NCI-H2029 treated with DMSO at 0.1 percent for 48 hours (cell line): ENCODE measurements at places on chromosomes 16 and 17.

GRCh38 chr17:7883781-7884386 lies 4.7 kb upstream of the CHD3 start:
- no peak for DNase-seq

DNA sequence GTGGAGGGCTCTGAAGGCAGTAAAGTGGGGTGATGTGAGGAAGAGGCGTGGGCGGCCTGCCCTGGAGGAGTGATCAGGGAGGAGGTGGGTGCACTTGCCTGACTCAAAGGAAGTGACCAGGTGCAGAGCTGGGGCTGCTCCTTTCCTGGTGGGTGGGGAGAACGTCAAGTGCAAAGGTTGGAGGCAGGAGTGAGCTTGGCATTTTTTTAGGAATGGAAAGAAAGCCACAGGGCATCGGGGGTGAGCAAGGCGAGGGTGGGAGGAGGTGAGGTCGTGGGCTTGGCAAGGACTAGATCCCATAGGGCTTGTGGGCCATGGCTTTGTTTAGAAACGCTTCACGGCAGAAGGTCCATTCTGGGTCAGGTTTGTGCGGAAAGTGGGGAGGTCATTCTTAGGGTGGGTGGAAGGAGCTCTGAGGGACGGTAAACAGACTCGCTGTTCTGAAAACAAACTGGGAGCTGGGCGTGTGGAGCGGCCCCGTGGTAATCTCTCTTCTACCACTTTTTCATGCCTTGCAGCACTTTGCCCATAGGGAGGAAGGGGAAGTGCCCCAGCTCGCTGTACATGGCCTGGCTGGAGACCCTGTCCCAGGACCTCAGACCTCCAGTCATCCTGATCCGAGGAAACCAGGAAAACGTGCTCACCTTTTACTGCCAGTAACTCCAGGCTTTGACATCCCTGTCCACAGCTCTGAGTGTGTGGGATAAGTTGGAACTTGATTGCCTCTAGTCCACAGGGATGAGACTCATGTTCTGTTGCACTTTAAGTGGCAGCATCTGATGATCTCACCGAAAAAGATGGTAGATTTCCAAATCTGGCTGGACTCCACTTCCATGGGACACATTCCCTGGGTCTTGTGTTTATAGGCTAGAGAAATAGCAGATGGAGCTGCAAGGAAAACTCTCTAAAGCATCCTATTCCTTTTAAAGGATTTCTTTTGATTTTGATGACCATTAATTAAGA lies 18.9 kb upstream of the HERPUD1 start:
- no peak for DNase-seq

- no peak for DNase-seq
These were observed 4.2 kb downstream of the FBRS start for GRCh38 chr16:30662449-30662848.

DNA sequence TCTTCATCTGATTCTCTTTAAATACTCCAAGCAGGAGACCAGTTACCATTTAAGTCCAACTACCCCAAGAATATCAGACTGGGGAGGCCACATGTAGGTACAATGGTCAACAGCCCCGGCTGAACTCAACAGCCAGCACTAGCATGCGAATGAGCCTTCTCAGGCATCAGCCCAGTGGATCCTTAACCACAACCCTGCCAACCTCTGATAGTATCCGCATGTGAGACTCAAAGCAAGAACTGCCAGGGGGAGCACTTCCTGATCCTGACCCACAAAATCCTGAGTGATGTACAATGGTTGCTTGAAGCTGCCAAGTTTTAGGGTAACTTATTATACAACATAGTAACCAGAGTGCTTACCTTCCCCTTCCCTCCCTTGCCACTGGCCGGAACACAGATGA lies 4.0 kb downstream of the PYY start:
- no peak for DNase-seq

GRCh38 chr16:72764015-72764654 lies 283.8 kb downstream of the ZFHX3 start:
- DNase-seq = no peak

DNA sequence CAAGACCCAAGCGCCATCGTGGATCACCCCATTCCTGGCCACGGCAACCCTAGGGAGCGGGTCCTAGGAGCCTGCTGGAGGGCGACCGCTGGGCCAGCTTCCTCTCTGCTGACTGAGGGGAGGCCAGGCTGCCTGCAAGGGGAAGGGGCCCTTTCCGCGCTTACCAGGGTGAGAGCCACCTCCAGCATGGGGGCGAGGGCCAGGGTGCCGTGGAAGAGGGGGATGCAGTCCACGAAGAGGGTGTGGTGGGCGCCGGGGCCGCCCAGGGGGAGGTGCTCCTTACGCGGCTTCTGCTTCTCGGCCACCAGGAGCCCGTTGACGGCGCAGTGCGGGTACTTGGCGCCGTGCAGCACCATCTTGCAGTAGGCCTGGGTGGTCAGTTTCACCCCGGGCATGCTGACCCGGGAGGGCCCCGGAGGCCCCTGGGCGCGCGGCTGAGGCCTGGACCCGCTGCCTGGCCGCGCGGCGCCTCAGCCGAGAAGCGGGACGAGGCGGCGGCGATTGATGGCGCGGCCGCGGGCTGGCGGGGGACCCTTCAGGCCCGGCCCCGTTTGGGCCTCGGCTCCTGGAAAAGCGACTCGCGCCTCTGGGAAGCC lies 345 bp downstream of the EMC8 start:
- DNase-seq = no peak

GRCh38 chr17:61469474-61469873 lies 17.3 kb downstream of the TBX4 start:
- no peak for DNase-seq

GRCh38 chr16:57000271-57001025 lies 11.1 kb downstream of the NLRC5 start:
- no peak for DNase-seq

DNA sequence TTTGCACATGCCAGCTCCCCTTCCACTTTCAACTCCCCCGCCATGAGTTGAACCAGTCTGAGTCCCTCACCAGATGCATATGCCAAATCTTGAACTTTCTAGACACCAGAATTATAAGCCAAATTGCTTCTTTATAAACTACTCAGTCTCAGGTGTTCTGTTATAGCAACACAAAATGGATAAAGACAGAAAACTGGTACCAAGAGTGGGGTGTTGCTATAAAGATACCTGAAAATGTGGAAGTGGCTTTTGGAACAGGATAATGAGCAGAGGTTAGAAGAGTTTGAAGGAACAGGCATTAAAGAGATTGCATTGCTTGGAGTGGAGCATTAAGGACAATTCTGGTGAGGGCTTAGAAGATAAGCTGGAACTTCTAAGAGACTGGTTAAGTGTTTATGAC lies 17.2 kb upstream of the CACNG5 start:
- DNase-seq = no peak

- no peak for DNase-seq
These were observed 1.3 kb upstream of the FAM83G start for GRCh38 chr17:19005789-19006430.

DNA sequence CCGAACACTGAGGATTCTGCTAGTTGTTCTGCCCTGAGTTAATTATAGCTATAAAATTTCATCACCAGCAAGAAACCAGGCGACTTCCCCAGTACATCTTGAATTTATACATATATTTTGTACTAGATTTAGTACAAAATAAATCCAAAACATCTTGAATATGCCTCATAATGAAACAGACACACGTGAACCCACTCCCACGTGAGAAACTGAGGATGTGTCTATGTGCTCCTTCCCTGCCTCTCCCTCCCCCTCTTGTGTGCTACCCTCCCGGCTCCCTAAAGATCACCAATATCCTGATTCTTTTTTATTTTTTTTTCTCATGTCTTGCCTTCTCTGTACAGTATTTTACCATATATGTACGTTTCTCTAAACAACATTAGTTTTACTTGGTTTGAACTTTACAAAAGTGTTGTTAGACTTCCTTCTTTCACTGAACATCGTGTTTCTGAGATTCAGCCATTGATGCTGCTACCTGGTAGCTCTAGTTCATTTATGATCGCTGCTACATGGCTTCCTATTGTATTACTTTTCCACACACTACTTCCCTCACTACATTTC lies 1.1 kb upstream of the LCMT1 start:
- DNase-seq = no peak

GRCh38 chr16:48155926-48156789 lies at the start of gene ABCC12:
TSS of gene ABCC12 (minus strand) at chr16:48155993. CDS start at chr16:48146424, 9,569 bp downstream.
- no peak for DNase-seq

DNA sequence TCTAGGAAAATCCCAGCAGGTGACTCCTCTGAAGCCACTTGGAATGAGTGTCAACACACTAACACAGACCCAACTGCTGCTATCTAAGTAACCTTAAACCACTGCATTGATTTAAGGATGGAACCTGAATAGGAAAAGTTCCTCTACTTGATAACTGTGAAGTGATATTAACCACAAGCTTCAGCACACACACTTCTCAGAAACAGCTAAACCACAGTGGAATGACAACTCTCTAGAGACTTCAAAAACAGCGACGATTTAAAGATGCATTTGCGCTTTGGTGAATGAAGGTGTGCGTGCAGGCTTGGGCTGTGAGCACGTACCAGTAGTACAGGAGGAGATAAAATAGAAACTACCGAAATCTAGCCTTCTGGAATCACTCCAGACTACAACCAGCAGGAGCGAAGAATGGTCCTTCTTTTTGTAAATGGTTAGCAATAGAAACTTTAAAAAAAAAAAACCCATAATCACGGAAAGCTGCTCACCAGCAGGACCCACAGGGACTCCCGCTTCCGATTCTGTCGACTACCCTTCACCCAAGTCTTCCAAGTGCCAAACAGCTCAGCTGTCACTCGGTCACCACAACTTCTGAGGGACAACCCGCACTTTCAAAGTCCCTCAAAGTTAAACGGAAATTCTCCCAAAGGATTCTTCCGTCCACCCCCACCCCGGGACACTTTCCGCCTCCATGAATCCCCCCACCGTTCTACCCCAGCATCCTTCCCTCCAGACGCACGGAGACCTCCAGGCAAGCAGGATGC lies 137.7 kb upstream of the CORO6 start:
- no peak for DNase-seq

DNA sequence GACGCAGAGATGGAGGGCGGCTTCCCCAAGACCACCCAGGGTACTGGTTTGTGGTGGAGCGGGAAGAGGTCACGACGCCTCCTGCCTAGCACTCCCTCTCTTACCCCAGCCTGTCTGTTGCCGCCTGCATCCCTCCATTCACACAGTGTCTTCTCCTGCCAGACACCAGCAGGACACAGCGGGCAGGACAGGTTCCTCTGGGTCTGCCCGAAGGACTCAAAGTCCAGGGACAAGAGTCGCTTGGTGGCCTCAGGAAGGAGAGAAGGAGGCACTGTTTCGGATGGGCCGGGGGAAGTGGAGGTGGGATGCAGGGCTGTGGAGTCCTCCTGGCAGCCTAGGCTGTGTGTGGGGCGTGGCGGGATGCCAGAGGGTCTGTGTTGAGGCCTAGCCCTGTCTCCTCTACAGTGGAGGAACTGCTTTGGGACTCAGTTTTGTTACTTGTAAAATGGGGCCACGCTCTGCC lies 19.6 kb upstream of the TNS4 start:
- no peak for DNase-seq

DNA sequence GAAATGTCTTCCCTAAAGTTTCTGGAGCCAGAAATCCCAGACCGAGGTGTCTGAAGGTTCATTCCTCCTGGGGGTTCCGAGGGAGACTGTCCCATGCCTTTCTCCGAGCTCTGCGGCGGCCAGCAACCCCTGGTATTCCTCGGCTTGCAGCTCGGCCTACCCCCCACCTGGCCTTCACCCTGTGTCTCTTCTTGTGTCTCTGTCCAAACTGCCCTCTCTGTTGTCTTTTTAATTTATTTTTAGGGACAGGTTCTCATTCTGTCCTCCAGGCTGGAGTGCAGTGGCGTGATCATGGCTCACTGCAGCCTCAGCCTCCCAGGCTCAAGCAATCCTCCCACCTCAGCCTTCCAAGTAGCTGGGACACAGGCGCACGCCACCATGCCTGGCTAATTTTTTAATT lies 211.7 kb downstream of the SEC14L1 start:
- DNase-seq = no peak

- DNase-seq = no peak
These were observed 3.5 kb upstream of the CDH11 start for GRCh38 chr16:65125322-65125721.

DNA sequence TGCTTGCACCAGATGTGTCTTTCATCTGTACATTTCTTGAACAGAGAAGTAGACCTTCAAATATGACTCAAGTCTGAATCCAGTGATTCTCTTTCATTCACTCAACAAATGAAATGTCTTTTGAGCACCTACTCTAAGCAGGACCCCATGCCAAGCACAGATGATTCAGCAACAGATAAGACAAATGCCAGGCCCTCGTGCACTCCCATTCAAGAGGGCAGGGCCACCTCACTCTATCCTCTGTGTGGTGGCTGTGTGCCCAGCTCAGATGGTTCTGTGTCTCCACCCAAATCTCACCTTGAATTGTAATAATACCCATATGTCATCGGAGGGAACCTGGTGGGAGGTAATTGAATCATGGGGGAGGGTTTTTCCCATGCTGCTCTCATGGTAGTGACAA lies 74.1 kb upstream of the NKD1 start:
- peak; percentile 22 for DNase-seq

DNA sequence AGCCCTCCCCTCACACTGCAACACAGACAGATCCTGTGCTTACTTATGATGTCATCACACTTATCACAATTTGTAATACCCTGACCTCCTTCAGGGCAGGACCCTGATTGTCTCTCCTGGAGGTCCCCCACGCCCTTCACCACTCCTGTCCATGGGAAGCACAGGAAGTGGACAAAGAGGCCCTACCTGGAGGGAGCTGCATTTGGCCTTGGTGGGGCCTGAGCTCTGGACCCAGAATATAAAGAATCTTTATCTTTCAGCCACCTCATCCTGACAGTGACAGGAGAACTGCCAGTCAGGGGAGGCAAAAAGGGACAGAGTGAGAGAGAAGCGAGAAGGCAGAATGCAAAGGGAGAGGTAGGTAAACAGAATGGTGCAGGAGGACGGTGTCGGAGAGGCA lies 303.4 kb upstream of the N4BP1 start:
- no peak for DNase-seq

DNA sequence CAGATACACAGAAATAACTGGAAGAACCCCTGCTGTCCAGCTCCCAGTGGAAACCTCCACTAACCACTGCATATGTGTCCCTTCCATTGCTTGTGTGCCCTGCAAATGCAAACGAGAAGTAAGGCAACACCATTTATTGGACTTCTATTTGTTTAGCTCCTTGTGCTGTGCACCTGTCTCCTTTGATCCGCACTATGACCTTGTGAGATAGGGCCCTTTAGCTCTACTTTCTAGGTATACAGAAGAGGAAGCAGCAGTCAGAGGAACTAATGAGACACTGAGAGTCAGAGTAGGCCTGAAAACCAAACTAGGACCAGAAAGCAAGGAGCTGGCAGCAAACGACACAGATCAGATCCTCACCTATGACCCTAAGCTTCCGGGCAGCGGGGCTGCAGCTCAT lies 22.4 kb downstream of the SOX9 start:
- DNase-seq = peak; percentile 17

GRCh38 chr17:73410586-73411312 lies 98.9 kb upstream of the CDC42EP4 start:
- DNase-seq = no peak

GRCh38 chr16:89331371-89332109 lies 114.0 kb downstream of the ZNF778 start:
- DNase-seq = no peak

GRCh38 chr16:53775821-53776431 lies 72.0 kb downstream of the FTO start:
- peak; percentile 26 for DNase-seq
